ENCODE measurements at places on chromosomes 4 and X.

GRCh38 chrX:10073671-10074070, 83.1 kb upstream of the CLCN4 start:
- no peak for DNase-seq

GRCh38 chrX:118545510-118545909, 49.9 kb downstream of the DOCK11 start:
- DNase-seq = no peak

- DNase-seq = no peak
Measured at GRCh38 chrX:150372280-150372679, 9.2 kb downstream of the MAMLD1 start.

GRCh38 chr4:154559494-154560418, 3.1 kb upstream of the FGB start:
- no peak for DNase-seq

DNA sequence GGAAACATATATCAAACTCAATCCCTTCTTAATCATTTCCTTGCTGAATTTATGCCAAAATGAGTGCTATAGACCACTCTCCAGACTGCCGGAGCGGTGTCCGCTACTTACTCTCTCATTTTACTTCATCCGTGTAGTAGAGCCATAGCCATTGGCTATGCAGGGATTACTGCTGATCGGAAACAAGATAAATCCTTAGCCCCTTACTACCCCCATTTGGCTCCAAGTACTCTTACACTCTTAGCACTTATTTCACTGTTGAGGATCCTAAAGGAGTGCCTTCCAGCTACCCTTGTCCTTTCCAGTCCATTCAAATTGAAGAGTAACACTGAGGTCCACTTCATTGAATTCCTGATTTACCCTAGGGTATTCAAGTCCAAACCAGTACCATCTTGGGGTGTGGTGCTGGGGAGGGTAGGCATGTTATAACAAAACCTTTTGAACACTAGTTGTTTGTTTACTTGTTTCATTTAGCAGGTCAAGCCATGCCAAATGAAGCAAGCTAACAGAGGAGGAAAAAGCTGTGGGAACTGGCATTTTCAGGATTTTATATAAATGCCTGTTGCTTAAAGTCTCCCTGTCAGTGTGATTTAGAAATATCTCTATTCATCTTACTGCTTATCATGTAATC, 715.1 kb downstream of the FSTL5 start:
- DNase-seq = no peak

- DNase-seq = no peak
Measured at GRCh38 chr4:15586066-15586465, 69.1 kb downstream of the FBXL5 start.

GRCh38 chr4:17400686-17401085, 111.2 kb downstream of the QDPR start:
- DNase-seq = no peak

DNA sequence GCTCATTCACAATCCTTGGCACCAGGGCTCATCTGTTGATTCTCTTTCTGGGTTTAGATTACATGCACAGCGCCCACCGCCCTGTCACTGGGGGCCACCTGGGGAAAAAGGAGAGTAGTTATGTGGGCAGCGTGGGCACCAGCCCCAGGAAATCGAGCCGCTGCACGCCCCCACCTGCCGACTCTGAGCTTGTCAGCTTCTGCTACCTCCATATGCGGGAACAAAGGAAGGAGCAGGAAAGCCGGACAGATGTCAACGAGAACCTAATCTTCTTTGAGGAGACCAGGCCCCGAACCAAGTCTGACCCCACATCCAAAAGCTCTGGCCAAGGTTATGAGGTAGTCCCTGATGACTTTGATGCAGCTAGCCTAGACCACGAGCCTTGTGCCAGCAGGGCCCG, 31.0 kb upstream of the PRPS1 start:
- DNase-seq = no peak

GRCh38 chr4:7842384-7843279, 97.0 kb downstream of the AFAP1 start:
- no peak for DNase-seq

DNA sequence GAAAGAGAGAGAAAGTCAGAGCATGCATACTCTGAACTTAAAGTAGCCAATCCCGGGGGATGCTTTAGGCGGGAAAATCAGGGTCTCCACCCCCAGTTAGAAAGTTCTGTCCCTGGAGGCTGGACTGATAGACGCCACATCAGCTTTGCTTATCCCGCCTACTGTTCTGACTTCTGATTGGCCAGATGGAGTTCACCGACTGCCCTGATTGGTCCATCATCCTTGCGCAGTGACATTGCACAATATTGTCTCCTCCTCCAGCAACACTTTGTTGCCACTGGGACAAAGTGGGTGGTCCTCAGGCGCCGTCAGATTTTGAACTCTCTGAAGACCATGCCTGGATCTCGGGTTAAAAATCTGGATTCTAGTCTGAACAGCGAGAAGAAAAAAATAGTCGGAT, 50.3 kb downstream of the SSX3 start:
- no peak for DNase-seq

GRCh38 chr4:70463335-70463734, 8.7 kb upstream of the MUC7 start:
- no peak for DNase-seq

- DNase-seq = no peak
Measured at GRCh38 chr4:83128240-83128929, 13.9 kb upstream of the PLAC8 start.

DNA sequence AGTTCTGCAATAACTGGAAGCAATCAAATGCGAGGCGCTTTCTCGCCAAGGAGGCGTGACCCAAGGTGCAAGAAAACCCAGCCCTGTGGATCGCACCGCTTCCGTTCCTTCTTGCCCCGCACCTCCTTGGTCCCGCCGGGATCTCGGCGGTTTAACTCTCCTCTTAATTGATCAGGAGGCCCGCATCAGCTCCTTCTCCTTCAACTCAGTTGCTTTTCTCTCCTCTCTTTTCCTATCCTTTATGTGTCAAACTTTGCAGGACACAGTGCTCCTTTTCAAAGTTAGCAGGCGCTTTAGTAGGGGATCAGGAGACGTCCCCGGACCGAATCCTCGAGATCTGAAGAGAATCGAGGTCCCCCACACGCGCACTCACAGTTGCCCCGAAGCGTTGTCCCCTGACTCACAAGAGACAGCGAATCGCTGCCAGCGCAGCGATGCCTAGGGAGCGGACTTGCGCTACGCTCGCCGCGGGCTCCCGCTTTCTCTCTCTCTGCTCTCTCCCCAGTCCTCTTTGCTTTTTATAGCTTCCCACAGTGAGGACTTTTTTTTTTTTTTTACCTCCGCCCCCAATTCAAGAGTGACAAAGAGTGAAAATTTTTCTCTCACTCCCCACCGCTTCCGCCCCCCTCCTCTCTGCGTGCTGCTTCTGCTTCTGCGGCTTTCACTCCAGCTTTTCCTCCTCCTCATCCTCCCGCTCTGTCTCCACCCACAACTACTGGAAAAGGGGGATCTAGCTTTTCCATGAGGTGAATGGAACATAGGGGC, at the start of gene DKK2:
Gene DKK2 (minus strand): TSS at position 495 of the 765 bp plus-strand sequence. CDS start 722 bp downstream, outside the sequence.
- no peak for DNase-seq

DNA sequence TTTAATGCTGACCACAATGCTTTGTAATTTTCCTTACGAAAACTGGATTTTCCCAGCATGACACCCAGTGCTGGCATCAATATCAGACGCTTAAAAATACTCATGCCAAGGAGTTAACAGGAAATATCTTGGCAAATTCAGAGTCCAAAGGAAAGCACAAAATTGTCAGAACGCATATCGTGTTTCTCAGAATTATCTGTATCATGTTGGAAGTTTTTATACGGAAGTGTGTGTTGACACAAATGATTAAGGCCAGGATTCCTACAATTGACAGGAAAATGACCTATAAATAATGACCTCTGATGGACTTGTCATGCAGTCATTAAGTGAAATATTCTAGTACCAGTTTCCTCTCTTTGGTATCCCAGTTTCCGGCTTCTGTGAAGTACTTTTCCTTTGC, 132.1 kb upstream of the TLL1 start:
- DNase-seq = no peak

DNA sequence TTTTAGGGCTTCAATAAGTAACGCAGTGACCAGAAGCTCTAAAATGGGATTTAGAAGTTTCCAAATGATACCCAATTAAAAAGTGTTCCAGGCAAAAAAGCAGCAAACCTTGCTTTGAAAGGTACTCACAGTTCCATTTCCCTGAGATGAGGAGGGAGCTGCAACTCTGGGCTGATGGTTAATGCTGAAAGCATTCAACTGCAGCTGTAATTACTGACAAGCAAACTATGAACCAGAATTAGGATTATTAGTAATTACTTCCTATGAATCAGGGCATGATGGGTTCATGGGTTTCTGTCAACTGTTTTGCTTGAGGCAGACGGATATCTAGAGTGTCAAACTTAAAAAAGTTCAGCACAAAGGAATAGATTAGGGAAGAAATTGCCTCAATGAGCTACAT, 357.4 kb downstream of the STIM2 start:
- no peak for DNase-seq

- DNase-seq = no peak
Measured at GRCh38 chr4:3656416-3657356, 109.5 kb upstream of the ADRA2C start.

DNA sequence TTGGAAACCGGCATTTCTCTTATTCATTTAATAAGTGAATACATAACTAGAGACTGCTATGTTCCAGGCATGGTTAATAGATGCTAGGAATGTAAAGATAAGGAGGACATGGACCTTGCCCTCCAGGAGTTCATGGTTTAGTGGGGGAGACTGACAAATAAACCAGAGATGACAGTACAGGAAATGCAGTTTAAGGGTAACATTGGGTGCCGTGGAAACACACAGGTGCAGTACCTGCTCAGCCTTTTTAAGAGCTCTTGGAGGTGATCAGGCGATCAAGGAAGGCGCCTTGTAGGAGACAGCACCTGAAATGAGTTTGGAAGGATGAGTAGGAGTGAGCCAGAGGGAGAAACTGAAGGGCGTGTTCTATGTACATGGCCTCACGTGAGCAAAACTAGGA, 145.8 kb downstream of the AASDH start:
- DNase-seq = no peak

GRCh38 chr4:24693636-24694035, 101.7 kb upstream of the SOD3 start:
- no peak for DNase-seq

DNA sequence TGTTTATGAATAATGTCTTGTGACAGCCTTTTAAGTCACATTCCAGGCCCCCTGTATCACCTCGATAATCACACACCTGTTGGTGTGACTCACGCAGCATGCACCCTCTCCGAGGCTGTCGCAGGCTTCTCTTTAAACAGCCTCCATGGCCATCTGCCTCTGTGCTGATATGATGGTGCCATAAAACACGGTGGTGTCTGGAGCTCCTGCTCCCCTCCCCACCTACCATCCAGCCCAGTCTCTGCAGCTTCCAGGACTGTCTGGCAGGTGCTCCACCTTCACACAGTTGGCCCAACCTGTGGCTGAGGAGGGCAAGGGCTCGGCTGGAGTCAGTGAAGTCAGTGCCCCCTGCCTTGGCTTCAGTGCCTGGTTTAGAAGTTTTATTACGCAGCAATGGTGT, 173.8 kb upstream of the RPL34 start:
- no peak for DNase-seq

DNA sequence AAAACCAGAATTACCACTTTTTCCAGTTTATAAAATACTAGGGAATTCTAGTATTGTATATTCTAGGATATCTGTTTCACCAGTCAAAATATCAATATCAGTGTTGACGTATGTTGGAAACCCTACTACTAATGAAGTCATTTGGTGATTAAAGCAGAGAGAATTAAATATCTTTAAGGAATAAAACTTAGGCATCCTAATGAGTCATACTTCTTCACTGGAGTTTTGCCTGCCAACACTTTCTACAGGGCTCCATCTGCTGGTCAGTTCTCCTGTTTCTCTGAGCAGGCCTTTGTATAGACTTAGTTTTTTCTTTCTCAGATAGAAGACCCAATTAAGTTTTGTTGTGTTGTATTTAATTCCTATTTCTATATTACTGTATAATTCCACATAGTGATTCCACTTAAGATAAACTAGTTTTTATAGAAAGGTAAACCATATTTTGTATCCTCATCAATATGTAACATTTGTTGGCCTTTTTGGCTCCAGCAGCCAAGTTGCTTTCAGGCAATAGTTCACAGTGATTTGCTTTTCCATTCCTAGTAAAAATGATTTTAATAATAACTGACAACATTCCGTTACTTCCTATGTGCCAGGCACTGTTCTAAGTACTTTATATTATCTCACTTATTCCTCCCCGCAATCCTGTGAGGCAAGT, 3.5 kb downstream of the AP1AR start:
- peak; percentile 29 for DNase-seq

DNA sequence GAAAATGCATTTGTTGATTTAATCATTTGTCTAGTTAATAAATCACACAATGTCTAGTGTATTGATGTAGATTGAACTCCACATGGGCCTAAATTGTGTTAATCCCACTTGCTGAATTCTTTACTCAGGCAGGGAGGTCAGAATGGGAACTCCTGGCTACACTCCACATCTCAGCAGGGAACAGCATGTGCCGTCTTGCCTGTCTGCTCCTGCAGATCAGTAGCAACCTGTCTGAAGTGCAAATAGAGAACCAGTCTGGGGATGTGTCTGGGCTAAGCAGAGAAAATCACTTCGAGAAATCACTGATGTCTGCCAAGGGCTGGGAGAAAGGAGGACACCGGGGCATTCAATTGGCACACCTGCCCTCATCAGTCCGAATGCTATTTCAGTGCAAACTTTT, 16.5 kb upstream of the MXRA5 start:
- DNase-seq = no peak

DNA sequence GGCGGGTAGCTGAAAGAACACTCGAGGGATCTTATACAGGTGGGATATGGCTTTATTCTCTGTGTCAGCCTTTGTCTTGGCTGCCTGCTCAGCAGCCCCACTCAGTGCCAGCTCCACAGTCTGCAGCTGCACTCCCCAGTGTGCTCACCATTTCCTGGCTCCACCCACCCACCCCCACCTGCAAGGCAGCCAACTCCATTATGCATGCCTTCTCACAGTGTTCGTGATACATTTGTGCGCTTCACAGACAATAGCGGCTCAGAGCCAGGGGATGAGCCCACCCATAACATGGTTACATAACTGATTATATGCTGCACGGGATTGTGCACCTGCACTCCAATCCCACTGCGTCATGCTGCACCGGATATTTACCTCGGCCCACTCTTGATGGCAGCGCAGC, 8.8 kb upstream of the TMEM128 start:
- no peak for DNase-seq

GRCh38 chrX:117305168-117305766, 811.3 kb downstream of the KLHL13 start:
- DNase-seq = no peak

- DNase-seq = no peak
Measured at GRCh38 chr4:113636438-113636818, 125.1 kb downstream of the CAMK2D start.

All from activated T-helper 1 cell treated with anti-CD3 and anti-CD28 coated beads, Interleukin-12 subunit alpha, Interleukin-12 subunit beta, Interleukin-2, Interleukin-4 antibody, amounts not matched to agents 30 ng/mL and 10 ng/mL and 1 ng/mL, durations not matched to agents 14 hours and 24 hours and 36 hours (primary cell).